ENCODE measurements at places on chromosomes 11 and 22. TPM values are rescaled to one million over a fixed set of nuclear protein-coding genes. Genes with fewer than 3 reads are reported as not detected.

Gene MPZL2
- 7.3 TPM for polyA plus RNA-seq

Gene ZBTB16
- 8.7 TPM for polyA plus RNA-seq

Gene CCDC87
- polyA plus RNA-seq, result 0.10 TPM

Gene NEFH
- polyA plus RNA-seq, result 2.4 TPM

Gene ANGPTL5
- not detected for polyA plus RNA-seq

Gene RIMBP3B
- polyA plus RNA-seq, result not detected

Gene KRTAP5-7
- polyA plus RNA-seq, result not detected

Gene ZBED5
- polyA plus RNA-seq, result not detected

Gene PGA5
- 0.32 TPM for polyA plus RNA-seq

Gene KLHL35
- 4.6 TPM for polyA plus RNA-seq

Gene APOA4
- not detected for polyA plus RNA-seq

Gene FJX1
- polyA plus RNA-seq, result 9.6 TPM

Gene NLRP14
- 0.08 TPM for polyA plus RNA-seq

Gene MYRF
- polyA plus RNA-seq, result 0.58 TPM

Gene PNPLA3
- polyA plus RNA-seq, result 1.7 TPM

Gene PRODH
- 7.7 TPM for polyA plus RNA-seq

Gene PES1
- 58.0 TPM for polyA plus RNA-seq

Gene MYBPC3
- polyA plus RNA-seq, result 0.92 TPM

Gene OR10V1
- polyA plus RNA-seq, result not detected

Gene MFRP
- not detected for polyA plus RNA-seq

Gene CDC45
- polyA plus RNA-seq, result 10.4 TPM

Gene ZNF214
- polyA plus RNA-seq, result 2.8 TPM

Gene SEPTIN3
- 1.2 TPM for polyA plus RNA-seq

Gene ARHGAP20
- 11.7 TPM for polyA plus RNA-seq
